Iris pigment epithelial cell (primary cell): ENCODE measurements at places on chromosomes 13 and 19.

DNA sequence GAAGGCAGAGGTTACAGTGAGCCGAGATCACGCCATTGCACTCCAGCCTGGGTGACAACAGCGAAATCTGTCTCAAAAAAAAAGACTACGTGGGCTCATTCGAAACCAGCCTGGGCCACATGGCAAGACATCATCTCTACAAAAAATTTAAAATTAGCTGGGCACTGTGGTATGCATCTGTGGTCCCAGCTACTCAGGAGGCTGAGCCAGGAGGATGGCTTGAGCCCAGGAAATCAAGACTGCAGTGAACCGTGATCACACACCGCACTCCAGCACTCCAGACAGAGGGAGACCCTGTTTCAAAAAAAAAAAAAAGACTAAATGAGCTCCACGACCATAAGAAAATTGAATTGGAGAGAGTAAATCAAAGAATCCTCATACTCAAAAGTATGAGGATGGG, 53.1 kb downstream of the SLC7A1 start:
- DNase-seq, result no peak

- no peak for DNase-seq
Measured at GRCh38 chr13:88257706-88258105, 586.5 kb downstream of the SLITRK5 start.

- no peak for DNase-seq
Measured at GRCh38 chr13:106243011-106243565, 292.4 kb downstream of the EFNB2 start.

- peak; percentile 23 for DNase-seq
Measured at GRCh38 chr19:39413911-39414608, 1.6 kb downstream of the PLEKHG2 start.

DNA sequence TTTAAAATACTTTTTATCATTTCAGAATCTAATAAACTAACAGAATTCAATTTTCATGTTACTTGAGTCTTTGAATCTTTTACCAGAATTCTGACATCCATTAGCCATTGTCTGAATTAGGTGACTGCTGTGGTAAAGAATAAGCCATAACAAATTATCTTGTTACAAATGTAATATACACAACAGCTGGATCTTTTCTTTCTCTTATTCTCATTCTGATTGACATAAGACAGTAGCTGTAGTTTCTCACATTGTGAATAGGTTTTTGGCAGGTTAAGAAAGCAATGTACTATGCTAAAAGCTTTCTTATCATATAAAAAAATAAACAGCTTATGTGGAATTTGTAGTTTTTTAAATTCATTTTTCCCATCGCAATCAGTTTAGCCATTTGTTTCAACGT, 734.0 kb upstream of the PCDH9 start:
- no peak for DNase-seq

- peak; percentile 75 for DNase-seq
Measured at GRCh38 chr13:37648609-37649008, 50.0 kb upstream of the POSTN start.

DNA sequence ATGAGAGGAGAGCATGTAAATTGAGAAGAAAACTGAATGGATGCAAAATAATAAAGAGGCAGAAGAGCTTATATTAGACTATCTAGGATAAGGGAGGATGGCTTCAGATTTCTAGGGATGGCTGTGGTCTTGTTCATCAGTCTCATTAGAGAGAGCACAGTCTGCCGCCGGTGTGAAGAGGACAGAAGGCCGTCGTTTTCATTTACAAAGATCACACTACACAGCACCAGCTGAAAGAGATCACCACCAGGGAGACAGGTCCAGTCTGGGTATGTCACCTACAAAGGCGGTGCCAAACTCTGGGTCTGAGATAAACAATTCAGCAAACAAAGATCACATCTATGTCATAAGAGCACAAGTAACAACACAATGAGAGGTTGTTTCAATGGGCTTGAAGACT, 1222.3 kb upstream of the SLC10A2 start:
- DNase-seq, result no peak

DNA sequence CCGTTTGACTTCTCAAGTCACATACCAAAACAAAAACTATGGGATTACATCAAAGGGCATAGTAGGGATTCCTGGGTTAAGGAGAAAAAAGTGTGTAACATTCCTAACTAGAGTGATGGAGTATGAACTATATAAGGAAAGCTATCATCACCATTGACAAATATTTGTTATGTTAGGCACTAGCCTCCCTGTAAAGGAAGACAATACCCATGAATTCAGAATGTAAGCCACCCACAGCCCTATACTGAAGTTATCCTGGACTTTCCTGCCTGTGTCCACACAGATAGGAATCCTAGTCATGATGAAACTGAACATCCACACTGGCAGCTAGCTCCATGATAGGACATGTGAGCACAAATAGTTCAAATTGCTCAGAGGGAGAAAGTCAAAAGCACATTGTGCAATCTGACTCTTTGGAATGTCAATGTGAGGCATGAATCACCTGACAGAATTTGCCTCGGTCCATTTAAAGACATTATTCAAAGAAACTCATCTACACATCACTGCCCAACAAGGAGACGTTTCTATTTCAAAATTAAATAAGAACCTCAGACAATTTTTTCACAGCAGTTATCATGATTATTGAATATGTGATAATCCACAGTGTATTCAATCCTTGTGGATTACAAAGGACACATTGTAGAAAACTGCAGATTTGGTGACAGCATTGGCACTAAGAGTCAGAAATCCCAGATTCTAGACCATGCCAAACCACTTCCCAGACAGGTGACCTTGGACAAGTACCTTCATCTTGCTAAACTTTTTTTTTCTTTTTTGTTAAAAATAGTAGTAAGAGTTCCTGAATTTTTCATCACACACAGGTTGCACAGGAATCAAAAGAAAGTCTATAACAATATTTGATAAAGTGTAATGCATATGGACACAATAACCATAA, 529.3 kb downstream of the IRS2 start:
- peak; percentile 99 for DNase-seq

GRCh38 chr13:61954092-61954491, 538.4 kb upstream of the PCDH20 start:
- peak; percentile 6 for DNase-seq

- DNase-seq, result peak; percentile 52
Measured at GRCh38 chr19:2089001-2089711, 7.0 kb downstream of the MOB3A start.

DNA sequence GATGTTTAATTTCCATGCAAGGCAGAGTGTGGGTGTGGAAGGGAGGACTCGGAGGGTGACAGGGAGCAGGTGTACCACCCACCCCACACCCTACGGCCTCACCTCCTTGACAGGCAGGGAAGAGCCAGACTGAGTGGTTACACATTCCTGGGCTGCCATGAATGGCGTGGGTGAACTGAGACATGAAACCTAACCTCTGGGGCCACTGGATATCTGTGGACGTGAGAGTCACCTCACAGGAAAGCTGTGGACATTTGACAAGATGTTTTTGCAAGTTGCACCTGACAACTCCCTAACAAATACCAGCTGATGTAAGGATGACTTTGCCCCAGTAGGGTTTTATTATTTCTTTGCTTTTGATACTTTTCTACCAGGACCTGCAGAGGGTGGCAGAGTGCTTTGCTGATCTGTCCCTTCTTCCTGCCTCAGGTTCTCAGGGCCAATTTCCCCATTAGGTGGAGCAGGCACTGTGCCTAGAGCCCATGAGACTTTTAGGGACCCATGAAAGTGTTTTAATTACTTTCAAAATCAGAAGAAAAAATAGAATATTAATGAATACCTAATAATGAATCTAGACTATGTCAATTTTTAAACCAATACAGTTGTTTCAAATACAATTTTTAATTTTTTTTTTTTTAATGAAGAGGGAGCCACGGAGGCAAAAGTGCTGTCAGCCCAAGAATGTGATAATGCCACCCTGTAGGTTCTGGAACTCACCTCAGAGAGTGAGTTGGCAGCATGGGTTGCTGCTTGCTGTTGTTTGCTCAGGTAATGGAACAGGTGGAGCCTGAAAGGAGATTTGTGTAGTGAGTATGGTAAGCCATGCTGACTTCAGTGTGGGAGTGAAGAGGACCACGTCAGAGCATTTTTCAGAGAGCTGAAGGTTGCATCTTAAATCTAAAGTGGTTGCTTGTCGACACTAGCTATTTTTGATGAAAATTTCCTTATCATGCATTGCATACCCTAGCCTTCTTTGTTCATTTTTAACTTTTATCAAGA, 58.0 kb upstream of the CYSLTR2 start:
- DNase-seq, result peak; percentile 81

DNA sequence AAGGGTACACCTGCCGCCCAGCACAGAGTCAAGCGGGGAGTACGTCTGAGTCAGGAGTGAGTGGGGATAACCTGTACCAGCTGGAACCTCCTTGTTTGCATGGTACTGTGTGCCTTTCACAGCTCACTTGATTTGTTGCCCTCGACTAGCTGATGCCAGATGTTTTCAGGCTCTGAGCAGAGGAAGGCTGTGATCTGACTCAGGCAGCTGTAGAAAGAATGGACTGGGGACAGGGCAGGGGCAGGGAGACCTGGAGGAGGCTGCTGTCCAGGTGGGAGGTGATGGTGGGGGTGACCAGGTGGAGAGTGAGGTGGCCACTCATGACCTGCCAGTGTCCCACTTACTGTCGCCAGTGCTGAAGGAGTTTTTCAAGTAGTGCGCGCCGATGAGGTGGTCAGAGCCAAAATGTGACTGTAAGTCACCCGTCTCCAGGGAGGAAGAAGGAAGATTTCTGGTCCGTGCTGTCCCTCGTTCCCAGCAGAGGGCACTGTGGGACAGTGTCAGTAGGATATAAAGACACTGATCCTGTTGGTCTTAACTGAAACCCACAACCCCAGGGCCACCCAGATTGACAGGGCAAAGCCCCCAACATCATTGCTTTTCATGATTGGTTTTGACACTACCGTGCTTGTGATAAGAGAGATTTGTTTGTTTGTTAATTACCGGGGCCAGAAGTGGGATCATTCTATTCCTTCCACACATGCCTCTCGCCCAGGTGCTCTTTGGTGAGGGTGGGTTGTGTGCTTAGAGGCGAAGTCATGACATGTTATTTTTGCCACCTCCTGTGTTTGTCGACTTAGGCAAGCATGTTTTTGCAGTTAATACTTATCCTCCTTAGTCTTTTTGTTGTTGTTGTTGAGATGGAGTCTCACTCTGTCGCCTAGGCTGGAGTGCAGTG, 128.4 kb downstream of the DPF1 start:
- DNase-seq, result peak; percentile 69

DNA sequence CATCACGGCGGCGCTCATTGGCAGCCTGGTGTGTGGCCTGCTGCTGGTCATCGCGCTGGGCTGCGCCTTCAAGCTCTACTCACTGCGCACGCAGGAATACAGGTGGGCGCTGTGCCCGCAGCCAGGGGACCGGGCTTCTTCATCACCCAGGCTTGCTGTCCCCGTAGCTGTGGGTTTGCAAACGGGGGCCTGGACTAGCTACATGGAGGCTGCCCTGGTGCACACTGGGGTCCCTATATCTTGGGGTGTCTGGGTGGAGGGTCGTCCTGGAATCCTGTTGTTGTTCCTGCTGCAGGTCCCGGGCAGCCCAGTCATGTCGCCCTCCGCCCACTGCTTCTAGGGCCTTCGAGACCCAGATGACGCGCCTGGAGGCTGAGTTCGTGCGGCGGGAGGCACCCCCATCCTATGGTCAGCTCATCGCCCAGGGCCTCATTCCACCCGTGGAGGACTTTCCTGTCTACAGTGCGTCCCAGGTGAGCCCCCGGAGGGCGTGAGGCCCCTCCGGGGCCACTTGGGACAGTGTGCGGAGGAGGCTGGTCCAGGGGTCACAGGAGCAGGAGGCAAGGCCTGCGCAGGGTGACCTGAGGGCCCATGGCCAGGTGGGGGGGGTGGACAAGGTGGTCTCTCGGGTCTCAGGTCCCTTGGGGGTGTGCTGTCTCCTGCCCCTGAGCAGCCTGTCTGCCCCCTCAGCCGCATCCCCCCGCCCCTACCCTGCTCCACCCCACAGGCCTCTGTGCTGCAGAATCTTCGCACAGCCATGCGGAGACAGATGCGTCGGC, 12.3 kb downstream of the LRP3 start:
- no peak for DNase-seq

DNA sequence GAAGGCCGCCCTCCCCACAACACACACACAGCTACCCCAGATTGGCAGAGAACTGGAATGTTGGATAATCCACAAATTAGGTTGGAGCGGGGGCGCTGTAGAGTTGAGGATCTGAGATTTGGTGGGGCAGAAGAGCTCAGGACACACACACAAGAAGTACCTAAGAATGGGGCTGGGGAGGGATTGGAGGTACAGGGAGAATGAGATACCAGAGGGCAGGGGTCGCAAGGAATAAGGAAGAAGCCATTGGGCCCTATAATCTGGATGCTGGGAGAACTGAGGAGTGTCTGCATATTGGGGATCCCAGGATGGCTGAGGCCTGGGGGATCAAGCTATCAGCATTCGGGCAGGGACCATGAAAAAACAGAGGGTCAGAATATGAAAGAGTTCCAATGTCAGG, 11.5 kb downstream of the SYT3 start:
- no peak for DNase-seq

DNA sequence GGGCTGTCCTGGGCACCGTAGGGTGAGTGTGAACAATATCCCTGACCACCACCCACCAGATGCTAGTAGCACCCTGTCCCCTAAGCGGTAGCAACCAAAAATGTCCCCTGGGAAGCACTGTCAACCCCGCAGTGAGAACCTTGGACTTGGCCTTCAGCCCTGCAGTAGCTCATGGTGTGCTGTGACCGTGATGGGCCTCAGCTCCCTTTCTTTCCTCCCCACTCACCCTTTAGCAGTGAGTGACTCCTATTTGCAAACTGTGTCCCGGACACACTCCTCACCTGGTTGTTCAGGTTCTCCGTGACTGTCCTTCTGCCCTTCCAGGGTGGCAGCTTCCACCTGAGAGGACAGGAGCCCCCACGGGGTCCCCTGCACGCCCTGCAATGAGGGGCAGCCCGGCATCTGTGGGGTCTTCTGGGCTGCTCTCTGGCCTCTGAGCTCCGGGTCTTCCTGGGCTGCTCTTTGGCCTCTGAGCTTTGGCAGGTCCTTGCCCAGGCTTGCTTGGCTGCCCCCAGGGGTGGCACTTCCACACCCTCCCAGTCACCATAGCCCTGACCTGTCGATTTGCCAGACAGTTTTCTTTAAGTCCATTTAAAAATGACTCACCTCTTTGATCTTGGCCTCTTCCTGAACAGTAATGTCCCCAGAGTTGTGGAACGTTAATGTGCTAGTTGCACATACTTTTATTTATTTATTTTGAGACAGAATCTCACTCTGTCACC, 3.8 kb downstream of the KDM4B start:
- DNase-seq, result peak; percentile 51

DNA sequence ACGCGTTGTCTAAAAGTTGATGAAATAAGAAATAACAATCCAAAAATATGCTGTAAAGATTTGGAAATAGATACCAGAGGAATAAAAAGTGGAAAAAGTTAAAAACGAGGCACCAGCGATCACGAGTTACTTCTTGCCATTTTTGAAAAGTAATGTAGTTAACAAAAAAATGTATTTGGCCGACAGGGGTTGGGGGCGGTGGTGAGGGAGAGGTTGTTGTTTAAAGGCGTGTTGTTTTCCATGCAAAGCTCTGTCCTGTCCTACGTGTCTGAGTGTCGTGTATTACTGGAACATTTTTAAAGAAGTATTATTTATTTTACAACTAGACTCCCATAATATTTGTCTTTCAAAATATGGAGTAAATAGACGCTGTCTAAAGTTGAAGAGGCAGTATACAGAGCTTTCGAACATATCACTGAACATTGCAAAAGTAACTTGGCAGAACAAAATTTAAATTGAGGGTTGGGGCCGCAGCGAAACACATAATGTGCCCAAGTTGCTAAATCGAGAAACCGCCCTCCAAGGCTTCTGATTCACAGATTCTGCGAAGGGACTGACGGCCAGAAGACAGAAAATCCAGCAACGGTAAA, 823 bp downstream of the FBXO17 start:
- no peak for DNase-seq

GRCh38 chr19:12162882-12163806, at the start of gene ZNF136:
ZNF136 (plus strand) TSS chr19:12163096; CDS start chr19:12163204, 108 bp downstream.
- peak; percentile 96 for DNase-seq
